Activated naive CD4-positive, alpha-beta T cell (primary cell): ENCODE measurements at places on chromosomes 6 and 20.

GRCh38 chr20:53869466-53870258 is 200.7 kb downstream of the BCAS1 start:
- DNase-seq, result peak; percentile 18

- no peak for DNase-seq
Measured at GRCh38 chr6:38715016-38715689, at the start of gene DNAH8. DNAH8 (plus strand) TSS chr6:38715311; CDS start chr6:38722810, 7,499 bp downstream.

GRCh38 chr6:33428224-33428965 is 8.5 kb downstream of the SYNGAP1 start:
- no peak for DNase-seq

GRCh38 chr20:7231303-7231702 is 463.8 kb downstream of the BMP2 start:
- DNase-seq, result no peak

GRCh38 chr6:104957301-104958177 is 632 bp downstream of the LIN28B start:
- DNase-seq, result no peak

- DNase-seq, result peak; percentile 38
Measured at GRCh38 chr6:28923318-28924102, at the start of gene TRIM27. TRIM27 (minus strand) TSS chr6:28923985; CDS start chr6:28923632, 353 bp downstream.

GRCh38 chr20:57593134-57593886 is 26.9 kb downstream of the ZBP1 start:
- DNase-seq, result no peak

DNA sequence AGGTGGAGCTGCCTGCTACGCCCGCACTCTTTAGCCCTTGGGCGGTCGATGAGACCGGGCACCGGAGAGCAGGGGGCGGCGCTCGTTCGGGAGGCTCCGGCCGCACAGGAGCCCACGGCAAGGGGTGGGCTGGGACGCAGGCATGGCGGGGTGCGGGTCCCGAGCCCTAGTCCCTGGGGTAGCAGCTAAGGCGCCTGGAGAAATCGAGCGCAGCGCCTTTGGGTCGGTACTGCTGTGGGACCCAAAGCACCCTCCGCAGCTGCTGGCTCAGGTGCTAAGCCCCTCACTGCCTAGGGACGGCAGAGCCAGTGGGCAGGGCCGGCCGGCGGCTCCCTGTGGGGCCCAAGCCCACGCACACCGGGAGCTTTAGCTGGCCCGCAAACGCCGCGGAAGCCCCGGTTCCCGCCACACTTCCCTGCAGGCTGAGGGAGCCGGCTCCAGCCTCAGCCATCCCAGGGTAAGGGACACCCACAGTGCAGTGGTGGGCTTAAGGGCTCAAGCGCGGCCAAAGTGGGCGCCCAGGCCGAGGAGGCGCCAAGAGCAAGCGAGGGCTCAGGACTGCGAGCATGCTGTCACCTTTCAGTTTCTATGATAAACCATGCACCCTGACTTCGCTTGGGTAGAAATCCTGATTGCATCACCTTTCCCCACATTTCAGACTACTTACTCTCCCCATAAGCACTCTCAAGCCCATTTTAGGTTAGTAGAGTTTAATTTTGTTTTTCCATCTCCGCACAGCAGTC is 52.0 kb downstream of the MYLIP start:
- DNase-seq, result no peak

GRCh38 chr6:34656378-34657036 is 40.1 kb downstream of the ILRUN start:
- no peak for DNase-seq
